ENCODE measurements at places on chromosomes 4 and X.

DNA sequence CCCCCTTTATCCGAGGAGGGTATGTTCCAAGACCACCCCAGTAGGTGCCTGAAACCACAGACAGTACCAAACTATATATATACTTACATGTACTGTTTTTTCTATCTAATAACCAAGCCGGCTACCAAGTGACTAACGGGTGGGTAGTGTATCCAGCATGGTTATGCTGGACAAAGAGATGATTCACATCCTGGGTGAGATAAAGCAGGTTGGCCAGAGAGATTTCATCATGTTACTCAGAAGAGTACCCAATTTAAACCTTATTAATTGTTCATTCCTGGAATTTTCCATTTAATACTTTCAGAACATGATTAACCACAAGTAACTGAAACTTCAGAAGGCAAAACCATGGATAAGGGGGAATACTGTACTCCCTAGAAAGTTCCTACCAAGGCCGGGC lies 46.5 kb downstream of the RFC1 start:
- no peak for DNase-seq

DNA sequence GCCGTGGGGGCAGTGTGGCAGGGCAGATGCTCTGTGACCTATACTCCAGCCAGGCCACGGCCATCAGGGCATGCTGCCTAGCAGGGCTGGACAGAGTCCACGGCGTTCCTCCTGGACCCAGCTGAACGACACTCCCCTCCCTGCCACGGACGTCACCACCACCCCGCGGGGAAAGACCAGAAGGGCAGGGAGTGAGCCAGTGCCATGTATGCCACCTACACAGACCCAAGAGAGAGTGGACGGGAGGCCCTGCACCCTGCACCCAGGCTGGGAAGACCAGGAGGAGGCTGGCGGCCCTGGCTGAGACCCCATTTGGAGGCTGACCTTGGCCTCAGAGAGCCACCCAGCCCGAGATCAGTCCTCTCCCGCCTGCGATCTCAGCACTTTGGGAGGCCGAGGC lies 101.9 kb downstream of the FAM53A start:
- no peak for DNase-seq

DNA sequence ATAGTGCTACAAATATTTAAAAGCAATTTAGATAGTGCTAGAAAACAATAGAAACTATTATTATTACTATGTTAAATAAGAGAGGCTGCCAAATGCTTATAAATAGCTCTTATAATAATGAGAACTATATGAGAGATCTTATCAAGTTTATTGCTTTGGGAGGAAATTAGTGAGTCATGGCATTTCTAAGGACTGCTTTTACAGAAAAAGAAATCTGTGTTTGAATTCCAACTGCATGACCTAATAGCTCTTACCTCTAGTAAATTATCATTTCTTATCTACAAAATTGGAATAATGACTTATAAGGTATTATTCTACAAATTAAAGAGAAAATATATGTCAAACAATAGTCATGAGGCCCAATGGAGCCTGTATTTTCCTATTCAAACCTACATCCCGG lies 177.2 kb downstream of the GABRG1 start:
- no peak for DNase-seq

DNA sequence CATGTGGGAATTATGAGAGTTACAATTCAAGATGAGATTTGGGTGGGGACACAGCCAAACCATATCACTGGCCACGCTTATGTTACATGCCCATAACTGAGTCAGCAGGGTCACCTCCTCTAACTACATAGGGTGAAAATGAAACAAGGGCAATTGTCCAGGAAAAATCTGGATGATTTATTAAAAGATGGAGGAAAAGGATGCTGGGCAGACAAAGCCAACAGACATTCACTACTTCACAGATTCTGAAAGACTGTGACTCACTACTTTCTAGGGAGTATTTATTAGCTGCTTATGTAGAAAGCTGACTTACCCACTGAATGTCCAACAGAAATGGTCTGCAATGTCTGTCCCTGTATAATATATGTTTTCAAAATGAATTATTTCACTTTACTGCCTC lies 72.4 kb downstream of the APBB2 start:
- no peak for DNase-seq

GRCh38 chr4:165382640-165383039 lies 3.8 kb downstream of the CPE start:
- DNase-seq = no peak

GRCh38 chr4:53545273-53545672 lies 46.0 kb downstream of the LNX1 start:
- no peak for DNase-seq

DNA sequence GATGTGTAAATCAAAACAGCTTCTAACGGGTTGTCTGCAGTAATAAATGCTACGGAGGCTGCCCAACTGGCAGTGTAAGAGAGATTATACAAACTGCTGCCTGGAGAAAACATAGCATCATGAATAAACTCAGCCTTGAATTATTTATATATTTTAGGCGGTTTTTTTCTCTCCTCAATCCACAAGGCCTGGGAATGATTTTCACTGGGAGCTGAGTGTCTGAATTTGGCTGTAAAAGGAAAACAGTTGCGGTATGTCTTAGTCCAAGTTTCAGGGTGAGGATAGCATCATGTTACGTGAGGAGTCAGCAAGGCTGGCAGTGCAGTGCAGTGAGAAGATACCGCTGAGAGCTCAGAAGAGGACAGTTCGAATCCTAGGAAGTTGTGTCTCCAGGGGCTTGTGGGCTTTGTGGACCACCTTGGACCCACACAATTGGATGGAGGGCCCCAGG lies 291.5 kb upstream of the BOD1L1 start:
- DNase-seq = no peak

- no peak for DNase-seq
Observed at GRCh38 chr4:61162116-61162515, 38.0 kb upstream of the ADGRL3 start.

- no peak for DNase-seq
Observed at GRCh38 chr4:176654565-176655216, 138.0 kb downstream of the VEGFC start.
